Vagina (tissue), 2 donors: ENCODE measurements at places on chromosomes 12 and 14.

DNA sequence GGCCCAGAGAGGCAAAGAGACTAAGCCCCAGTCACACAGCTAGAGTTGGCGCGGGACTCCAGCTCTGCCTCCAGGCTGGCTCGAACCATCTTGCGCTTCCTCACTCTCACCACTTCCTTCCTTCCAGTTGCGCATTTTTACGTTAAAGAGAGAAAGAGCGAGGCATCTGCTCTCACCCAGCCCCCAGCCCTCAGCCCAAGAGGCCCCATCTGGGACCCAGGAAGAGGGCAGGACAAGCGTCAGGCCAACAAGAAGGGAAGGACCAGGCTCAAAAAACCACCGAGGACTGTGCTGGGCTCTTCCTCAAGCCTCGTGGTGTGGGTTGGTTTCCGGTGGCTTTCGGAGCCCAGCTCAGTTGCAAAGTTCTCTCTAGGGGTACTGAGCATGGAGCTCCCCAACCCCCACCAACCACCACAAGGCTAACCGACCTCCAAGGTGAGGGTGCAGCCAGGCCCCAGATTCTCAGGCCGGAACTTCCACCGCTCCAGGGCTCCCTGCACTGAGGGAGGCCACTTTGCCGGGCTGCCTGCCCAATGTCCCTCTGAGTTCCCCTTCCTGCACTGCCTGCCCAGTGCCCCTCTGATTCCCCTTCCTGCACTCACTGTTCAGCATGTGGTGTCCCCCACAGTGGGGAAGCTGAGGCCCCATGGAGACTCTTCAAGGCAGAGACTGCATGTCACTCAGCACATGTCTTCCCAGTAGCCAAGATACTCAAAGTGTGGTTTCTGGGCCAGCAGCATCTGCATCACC lies 35.9 kb downstream of the TESC start:
- DNase-seq = no peak

GRCh38 chr14:20834899-20835298 lies 32.3 kb upstream of the RNASE1 start:
- DNase-seq = no peak

GRCh38 chr12:71109834-71110233 lies 48.0 kb downstream of the TSPAN8 start:
- peak; percentile 75 for DNase-seq

GRCh38 chr12:98821232-98821631 lies 176.1 kb downstream of the APAF1 start:
- DNase-seq = no peak

- no peak for DNase-seq
These were observed 5.4 kb downstream of the KIF26A start for GRCh38 chr14:104143521-104144452.

- DNase-seq = no peak
These were observed 15.0 kb upstream of the RFLNA start for GRCh38 chr12:124279846-124280360.

GRCh38 chr12:55982319-55982936 lies 8.6 kb downstream of the RAB5B start:
- DNase-seq = no peak

DNA sequence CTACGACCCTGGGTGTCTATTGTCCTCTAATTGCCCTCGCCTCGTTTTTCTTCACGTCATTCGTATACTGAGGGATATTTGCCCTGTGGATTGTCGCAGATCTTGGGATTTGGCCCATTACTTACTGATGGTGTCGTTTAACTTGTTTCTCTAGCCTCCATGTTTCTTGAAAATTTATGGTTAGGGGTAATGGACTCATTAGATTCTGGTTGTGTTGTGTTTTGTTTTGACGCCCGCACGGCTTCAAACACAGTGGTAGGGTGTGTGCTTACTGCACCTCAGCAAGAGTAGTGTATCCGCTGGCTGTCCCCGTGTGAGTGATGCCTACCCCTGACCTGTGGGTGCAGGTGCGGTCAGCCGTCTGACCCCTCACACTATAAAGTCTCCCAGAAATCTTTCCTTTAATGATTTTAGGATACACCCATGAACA lies 874 bp upstream of the RNU6-8 start:
- no peak for DNase-seq

DNA sequence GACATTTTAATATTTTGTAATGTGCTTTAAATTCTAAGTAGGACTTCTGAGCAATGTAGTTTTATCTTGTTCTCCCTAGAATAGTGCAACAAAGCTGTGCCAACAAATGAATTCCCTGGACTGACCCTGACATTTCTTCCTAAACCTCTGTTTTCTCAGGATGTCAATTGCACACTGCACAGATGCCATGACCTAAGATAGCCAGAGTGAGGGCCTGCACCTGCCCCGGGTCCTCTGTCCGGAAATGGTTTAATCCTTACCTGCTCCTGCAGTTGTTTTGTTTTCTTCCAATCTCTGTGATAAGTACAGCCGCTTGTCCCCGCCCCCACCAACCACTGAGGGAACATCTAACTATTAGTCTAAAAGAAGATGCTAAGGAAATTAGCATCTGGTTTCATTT lies 831.5 kb downstream of the GALC start:
- no peak for DNase-seq

- no peak for DNase-seq
These were observed 183.2 kb downstream of the PPM1H start for GRCh38 chr12:62751810-62752155.

DNA sequence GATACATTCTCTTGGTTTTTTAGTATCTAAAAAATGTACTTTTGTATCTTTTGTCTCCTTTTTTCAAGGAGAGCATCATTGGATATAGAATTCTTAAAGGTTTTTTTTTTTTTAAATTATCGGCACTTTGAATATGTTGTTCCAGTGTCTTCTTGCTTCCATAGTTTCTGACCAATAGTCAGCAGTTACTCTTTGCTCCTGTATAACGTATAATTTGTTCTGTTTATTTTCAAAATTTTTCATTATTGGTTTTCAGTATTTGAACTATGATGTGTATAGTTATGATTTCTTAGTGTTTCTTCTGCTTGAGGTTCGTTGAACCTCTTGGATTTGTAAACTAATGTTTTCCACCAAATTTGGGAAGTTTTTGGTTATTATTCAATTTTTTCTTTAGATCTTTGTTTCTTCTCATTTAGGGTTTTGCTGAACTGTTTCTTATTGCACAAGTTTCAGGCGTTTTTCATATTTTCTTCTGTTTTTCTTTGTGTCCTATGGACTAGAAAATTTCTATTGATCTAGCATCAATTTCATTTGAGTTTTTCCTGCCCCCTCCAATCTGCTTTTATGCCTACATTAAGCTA lies 93.9 kb downstream of the PLBD1 start:
- DNase-seq = no peak

GRCh38 chr12:116910645-116911451 lies at the start of gene FBXW8:
Gene FBXW8, plus strand, starts transcription at chr12:116910950. Its CDS starts 88 bp downstream, at chr12:116911038.
- DNase-seq = no peak

GRCh38 chr12:56574210-56574609 lies 52.6 kb downstream of the RBMS2 start:
- no peak for DNase-seq

- no peak for DNase-seq
These were observed 7.8 kb downstream of the BHLHE41 start for GRCh38 chr12:26116829-26117715.

- DNase-seq = no peak
These were observed at the start of gene TM7SF3 for GRCh38 chr12:27014085-27014858. Gene TM7SF3, minus strand, starts transcription at chr12:27014384. Its CDS starts 216 bp downstream, at chr12:27014168.

DNA sequence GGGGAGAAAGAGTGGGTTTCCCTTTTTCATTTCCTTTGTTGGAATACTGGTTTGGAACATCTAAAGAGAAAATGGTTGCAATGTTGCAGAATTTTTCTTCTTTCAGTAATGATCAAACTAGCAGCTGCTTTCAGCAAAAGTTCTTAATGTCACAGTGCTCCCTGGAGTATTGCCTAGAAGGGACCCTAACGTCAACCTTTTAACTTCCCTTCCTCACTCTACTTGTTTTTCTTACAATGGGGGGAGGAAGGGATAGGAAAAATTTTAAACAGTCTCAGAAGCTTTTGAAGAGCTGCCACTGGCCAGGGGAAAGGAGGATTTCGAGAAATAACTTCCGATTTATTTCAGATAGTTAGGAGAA lies 521.8 kb downstream of the MED13L start:
- DNase-seq = no peak

GRCh38 chr14:100223332-100224201 lies 15.4 kb upstream of the YY1 start:
- DNase-seq = no peak

- DNase-seq = no peak
These were observed 118.8 kb downstream of the LLPH start for GRCh38 chr12:66011731-66012130.

DNA sequence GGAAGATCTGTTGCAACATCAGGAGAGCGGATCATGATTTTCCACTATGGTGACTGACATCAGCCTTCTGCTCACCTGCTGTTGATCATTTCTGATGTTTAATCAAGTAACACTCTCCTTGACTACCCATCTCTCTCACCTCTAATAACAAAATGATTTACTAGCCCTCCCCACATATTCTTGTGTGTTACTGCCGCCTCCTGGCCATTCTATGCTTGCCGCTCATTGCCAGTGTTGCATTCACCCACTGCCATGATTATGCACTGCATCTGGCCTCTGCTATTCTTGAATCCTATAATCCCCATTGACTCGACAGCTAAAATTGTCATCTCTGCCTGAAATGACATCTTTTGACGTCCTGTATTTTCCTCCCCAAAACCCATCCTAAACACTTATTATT lies 113.8 kb downstream of the RERGL start:
- no peak for DNase-seq

- DNase-seq = no peak
These were observed 45.6 kb downstream of the EVL start for GRCh38 chr14:100110816-100111215.

DNA sequence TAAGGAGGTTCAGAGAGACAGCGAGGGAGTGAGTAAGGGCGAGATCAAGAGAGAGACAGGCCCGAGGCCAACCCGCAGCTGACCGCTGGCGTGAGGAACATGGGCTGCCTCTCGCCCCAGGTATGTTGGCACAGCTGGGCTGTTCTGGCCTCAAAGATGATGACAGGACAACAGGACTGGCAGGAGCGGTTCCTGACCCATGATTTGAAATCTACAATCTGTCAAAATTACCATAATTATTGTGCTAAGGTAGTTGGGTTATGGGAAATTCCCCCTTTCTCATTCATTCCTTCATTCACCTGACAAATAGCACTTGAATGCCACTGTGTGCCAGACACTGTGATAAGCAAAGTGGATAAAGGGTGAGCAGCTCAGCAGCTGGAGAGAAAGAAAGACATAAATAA lies 5.1 kb upstream of the ENDOU start:
- no peak for DNase-seq

DNA sequence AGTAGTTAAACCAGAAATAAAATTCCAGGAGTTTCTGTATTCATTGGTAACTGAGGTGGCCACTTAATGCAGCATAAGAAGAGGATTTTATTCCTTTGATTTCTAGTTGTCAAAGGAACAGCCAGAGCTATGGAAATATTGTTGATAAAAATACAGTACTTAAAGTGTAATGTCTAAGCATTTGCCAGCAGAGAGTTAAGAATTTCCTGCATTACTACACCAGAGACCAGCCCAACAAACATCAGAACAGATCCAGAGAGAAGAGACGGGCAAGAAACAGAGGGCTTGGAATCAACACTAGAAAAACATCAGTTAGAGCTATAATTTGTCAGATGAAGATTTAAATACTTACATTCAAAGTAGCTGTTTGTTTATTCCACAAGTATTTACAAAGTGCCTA lies 77.9 kb downstream of the ST8SIA1 start:
- DNase-seq = no peak

DNA sequence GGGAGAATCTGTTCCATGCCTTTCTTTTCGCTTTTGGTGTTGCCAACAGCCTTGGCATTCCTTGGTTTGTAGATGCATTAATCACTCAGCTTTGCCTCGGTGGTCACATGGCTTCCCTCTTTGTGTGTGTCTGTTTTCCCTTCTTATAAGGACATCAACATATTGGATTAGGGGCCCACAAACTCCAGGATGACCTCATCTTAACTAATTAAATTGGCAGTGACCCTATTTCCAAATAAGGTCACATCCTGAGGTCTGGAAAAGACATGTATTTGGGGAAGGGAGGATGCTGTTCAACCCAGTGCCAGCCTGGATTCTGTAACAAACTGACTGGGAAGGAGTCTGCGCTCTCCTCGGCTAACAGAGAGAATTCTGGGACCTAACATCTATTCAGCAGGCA lies 365.7 kb upstream of the FKBP4 start:
- DNase-seq = no peak

DNA sequence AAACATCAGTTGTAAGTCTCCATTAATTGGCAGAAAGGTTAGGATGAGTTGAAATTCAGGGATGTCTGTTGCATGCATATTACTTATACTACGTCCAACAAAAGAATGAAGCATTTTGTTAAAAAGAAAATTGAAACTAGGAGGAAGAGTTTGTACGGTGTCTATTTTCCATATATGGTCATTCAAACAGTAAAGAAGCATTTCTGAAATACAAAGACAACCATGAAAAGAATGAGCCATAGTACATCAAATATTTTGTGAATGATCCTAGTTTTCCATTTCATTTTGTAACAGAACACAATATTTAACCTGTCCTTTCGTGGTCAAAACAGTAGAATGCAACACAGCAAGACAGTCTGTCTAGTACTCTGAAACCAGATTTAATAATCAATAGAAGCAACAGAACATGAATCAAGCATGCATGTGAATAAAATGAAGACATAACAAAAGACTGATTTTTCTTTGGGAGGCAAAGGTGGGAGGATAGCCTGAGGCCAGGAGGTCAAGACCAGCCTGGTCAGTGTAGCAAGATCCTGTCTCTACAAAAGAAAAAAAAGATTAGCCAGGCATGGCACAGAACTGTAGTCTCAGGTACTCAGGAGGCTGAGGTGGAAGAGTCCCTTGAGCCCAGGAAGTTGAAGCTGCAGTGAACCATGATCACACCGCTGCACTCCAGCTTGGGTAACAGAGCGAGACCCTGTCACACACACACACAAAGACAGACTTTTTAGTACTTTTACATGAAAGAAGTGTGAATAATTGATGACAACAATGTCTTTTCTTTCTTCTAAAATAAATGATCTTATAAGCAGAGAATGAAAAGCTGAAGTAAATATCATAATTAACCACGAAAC lies 156.0 kb downstream of the LRIG3 start:
- DNase-seq = no peak

DNA sequence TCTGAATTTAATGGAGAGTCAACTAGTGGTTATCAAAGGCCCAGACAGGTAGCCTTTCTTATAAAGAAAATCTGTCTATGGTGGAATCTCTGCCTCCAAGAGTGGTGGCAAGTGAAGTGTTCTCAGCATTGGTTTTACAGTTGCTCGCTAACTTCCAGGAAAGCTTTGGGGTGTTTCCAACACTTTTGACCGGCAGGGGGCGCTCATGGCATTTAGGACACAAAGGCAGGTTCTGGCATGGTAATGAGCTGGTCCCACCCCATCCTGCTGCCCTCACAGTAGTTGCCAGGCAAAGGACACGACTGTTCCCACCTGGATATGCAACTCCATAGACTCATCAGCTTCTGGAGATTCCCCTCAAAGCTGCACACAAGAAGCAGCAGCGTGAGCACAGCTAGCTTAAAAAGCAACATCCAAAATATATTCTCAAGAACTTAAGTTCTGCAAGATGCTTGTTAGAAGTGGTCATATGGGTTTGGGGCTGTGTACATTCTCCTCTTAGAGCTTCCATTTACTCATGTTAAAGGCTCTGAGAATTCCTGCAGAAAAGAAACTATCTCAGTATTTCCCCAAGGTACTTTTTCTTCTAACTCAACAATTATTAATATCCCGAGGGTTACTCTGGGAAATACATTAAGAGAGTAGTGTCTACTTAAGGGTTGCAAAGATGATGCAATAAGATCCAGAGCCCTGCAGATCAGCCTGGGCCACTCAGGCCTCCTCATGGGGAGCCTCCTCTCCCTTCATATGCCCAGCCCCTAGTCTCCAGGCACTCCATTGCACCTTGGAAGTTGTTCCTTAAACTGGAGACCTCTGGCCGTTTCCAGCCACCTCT lies 14.8 kb downstream of the PROX2 start:
- DNase-seq = no peak

GRCh38 chr12:77152623-77153193 lies 87.3 kb upstream of the E2F7 start:
- no peak for DNase-seq
